ENCODE measurements at places on chromosomes 7 and 10.
A peak's percentile ranks its signal among the peaks of the same experiment; 100 is the strongest.

- no peak for DNase-seq
Observed at GRCh38 chr7:116741625-116742316, 69.8 kb downstream of the MET start.

- DNase-seq: no peak
Observed at GRCh38 chr7:38195804-38196595, 18.0 kb downstream of the STARD3NL start.

DNA sequence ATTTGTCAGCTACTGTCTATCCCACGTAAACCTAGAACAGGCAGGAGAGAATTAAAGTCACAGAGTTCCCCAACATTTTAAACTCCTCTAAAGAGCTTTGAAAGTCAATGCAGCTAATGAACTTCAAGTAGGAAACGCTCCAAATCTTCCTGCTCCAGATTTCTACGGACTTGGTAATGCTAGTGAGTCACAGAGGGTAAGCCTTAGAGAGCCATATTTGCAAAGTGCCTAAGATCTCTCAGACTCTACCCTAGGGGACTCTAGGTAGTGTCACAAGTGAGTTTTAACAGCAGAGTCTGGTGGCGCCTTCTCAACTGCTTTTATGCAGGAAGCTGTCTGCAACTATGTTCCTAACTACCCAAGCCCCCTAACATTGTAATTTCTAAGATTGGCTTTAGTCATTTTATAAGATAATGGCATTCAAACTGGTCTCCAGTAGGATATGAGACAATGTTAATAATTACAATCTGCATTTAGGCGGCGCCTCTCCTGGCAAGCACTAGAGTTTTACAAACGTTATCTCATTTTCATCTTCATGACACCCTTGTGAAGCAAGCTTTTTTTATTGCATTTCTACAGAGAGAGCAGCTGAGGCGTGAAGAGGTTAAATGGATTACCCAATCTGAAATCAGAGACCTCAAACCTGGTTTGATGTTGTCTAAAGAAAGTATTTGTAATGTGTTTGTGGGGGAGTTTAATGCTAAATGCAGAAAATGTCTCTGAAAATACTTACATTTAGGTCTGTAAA is 22.0 kb upstream of the FZD1 start:
- DNase-seq: no peak

GRCh38 chr7:27166531-27167505 is 1.5 kb upstream of the HOXA9 start:
- DNase-seq: no peak

- DNase-seq: no peak
Observed at GRCh38 chr7:132770055-132770454, 193.8 kb upstream of the PLXNA4 start.

DNA sequence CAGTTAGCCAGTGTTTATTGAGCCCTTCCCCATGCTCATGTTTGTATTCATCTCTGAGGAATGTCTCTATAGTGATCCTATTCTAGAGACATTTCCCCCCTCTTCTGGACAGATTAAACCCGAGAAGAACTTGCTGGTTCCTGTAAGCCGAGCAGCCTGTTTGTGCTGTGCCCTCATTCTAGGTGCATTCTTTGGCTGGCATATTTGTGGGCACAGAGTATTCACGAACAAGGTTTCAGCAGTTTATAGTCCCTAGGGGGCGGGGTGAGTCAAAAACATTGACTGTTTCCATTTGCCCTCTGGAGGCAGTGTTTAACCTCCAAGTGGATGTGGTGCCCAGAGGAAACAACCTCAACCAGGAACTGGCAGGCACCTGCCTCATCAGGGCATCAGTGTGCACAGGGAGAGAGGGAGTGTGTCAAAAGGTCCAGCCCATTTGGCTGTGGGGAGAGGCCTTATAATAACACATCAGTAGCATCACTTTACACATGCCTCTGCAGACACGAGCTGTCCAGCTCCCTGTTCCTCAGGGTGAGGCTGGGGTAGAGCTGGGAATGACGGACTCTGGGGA is 273.3 kb upstream of the LRGUK start:
- DNase-seq: peak; percentile 60

DNA sequence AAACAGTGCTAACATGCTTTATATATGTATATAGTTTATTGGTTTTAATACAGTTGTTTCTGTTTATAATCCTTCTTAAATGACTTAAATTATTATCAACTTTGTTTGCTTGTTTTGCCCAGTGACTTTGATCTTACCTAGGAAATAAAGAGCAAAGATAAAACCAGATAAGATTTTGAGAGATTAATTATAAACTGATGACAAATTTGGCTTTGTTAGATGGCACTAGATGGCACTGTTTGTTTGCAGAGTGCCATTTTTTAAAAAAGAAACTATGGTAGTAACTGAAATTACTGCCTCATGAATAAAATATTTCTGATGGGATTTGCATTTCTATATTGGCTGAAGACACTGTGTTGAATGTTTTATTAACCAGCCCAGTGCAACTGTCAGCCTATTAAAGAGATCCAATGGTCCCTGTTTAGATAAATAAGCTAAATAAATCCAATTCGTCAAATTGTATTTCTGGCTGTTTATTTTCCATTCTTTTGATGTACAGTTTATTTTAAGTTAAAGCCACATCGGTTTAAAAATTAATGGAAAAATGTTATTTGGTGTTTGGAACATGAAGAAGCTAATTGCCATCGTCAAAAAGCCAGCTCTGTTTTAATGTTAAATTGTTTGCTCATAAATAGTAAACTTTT is 28.7 kb downstream of the VTI1A start:
- DNase-seq: peak; percentile 13

DNA sequence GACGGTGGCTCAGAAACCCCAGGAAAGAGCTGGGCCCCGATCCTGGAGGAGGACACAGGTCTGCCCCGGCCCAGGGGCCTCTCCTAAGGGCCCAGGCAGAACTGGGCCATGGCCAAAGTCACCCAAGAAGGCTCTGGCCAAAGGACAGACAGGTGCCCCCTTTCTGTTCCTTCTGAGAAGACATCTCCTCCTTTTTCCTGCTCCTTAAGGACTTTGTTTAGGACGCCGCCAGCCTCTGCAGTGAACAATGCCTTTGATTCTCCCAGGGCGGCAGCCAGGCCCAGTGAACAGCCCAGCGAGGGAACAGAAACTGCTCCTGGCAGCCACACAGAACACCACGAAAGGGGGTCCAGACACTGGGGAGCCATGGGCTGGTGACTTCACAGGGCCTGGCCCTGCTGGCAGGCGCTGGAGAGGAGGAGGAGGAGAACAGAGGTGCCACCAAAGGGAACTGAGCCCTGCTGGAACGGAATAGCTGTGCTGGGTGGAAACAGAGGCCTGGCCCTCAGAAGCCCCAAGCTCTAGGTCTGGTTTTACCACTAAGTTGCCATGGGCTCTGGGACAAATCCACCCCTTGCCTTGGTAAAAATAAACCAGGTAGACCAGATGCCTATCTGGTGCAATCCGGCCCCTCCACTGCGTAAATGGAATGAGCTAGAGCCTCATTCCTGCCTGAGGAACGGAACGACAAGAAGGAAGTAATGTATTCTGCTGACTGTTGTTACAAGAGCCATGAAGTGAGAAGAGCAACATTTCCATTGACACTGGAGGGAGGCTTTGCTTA is 163.3 kb upstream of the RHEB start:
- DNase-seq: no peak

DNA sequence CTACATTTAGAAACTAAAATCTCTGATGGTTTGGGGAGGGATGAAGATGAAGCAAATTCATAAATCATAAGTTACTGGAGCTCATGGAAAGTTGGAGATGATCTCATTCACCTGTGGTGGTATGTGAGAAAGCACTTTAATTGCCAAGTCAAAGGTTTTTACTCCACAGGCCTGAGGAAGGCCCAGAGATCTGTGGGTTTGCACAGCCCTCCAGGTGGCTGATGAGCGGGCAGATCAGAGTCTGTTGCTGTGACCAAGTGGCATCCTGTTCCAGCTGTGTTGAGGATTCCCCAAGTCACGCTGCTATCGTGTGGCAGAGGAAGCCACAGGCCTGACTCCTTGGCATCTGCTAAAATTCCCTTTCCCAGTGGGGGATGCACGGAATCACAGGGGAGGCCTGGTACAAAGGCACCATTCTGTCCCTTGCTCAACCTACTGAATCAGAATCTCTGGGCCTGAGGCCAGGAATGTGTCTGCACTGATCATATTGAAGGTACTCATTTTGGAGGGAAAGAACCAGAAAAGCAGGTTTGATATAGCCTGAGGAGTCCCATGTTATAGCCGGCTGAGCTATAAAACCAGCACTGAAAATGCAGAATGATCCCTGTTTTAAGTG is 19.7 kb upstream of the DDC start:
- no peak for DNase-seq

- DNase-seq: no peak
Observed at GRCh38 chr10:124644771-124645415, 99.3 kb downstream of the FAM53B start.

GRCh38 chr10:127836966-127837365 is 55.8 kb downstream of the CLRN3 start:
- DNase-seq: no peak

DNA sequence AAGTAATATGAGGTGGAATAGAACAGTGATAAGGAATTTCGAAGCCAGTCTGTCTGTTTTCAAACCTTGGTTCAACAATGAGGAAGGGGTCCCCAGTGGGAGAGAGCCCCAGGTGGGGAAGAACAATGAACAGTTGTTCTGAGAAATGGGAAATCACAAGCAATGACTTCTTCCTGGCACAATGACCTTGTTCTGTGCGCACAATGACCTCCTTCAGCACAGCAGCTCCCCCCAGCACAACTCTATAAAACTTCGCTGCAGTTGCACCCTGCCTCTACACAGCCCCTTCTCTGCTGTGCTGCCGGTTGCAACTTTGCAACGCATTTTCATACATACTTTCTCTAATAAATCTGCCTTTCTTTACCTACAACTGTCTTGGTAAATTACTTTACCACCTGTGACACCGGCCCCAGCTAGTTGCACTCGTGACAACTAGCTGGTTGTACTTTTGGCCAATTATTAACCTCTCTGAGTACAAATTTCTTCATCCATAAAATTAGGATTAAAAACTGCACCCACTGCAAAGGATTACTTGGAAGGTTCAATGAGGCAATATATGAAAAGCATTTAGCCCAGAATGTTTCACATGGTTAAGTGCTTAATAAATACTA is 40.5 kb downstream of the ASB4 start:
- DNase-seq: no peak

GRCh38 chr10:51532044-51532443 is 167.4 kb downstream of the CSTF2T start:
- no peak for DNase-seq

DNA sequence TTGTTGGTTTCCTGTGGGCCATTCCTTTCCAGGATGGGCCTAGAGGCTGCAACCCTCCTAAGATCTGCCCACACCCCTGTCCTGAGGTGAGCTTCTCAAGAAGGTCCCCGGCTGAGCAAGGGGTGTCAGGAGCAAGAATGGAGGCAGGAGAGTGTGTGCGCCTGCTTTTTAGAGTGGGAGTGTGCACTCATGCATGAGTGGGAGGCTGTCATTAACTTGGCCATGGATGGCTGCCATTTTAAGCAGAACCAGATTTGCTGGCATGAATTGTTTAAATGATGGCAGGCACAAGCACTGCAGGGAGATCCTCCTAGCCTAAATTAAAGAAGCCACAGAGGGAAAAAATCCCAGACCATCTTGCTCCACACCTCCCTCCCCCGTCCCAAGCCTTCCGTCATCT is 2.9 kb upstream of the SGPL1 start:
- no peak for DNase-seq

DNA sequence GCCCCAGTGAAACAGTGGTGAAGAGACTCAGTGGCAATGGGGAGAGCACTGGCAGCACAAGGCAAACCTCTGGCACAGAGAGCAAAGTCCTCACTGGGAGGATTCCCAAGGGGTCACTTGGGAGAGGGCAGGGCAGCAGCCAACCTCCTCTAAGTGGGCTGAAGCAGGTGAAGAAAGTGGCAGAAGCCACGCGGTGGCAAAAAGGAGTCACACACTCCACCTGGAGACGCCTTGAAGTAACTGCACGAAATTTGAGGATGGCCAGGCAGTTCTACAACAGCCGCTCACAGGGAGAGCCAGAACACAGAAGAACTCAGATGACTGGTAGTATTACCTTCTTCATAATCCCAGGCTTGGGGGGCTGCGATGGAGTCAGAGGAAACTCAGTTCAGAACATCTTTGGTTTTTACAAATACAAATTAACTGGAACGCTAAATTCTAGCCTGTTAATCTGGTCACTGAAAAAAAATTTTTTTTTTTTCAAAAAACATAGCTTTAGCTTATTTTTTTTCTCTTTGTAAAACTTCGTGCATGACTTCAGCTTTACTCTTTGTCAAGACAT is 574 bp upstream of the IL6 start:
- peak; percentile 74 for DNase-seq

- no peak for DNase-seq
Observed at GRCh38 chr7:3176112-3177000, 124.7 kb upstream of the SDK1 start.

DNA sequence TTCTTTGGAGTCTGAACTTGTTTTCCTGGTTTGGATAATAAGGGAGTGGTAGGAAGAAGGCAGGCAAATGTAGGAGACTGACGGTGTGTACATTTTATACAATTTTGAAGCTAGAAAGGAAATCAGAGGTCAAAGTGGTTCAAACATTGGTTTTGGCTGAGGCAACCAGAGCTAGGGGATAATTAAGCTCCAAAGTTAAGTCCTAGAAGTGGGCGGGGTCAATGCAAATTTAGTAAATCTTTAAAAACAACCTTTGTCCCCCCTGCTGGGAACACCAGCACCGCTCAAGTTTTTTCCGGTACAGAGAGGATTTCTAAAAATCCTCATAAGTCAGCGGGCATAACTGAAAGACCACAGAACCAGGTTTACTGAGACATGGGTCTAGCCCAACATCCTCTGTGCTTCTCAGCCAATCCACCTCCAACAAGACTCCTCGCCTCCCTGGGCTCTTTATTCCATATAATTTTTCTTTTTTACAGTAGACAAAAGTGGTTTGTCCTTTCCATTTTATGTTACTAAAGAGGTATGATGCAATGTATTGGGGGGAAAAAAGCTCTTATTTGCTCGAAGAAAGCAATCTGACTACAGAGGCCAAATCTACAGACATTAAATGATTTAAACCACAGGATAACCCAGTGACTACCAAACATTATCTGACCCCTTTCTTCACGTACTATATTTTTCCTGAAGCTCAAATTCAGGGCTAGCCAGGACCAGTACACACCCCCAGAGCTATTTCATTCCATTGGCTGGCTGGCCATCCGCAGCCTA is 1.6 kb downstream of the GLUD1 start:
- DNase-seq: peak; percentile 30

DNA sequence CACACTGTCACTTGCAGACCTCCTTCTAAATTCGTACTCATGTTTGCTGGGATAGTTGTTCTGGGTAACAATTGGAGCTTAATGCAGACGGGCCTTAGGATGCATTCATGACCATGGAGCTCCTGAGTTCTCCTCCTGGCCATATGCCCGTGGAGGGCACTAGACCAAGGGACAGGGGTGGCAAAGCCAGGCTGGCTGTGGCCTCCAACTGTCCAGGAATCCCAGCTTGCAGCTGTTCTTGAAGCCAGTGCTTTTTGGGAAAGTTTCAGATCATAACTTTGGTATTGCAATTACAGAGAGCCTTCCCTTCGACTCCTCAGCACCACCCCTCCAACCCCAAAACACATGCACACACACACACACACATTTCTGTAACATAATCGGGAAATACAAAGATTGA is 30.6 kb downstream of the ANTXRL start:
- DNase-seq: no peak

GRCh38 chr7:103598326-103598905 is 152.4 kb upstream of the SLC26A5 start:
- no peak for DNase-seq

GRCh38 chr10:70054902-70055301 is 2.3 kb downstream of the MACROH2A2 start:
- no peak for DNase-seq

- peak; percentile 33 for DNase-seq
Observed at GRCh38 chr10:114548662-114549061, 109.4 kb downstream of the ABLIM1 start.

All from stromal cell of bone marrow (primary cell).